ENCODE measurements at places on chromosomes 1 and 21.
A peak's percentile ranks its signal among the peaks of the same experiment; 100 is the strongest.

DNA sequence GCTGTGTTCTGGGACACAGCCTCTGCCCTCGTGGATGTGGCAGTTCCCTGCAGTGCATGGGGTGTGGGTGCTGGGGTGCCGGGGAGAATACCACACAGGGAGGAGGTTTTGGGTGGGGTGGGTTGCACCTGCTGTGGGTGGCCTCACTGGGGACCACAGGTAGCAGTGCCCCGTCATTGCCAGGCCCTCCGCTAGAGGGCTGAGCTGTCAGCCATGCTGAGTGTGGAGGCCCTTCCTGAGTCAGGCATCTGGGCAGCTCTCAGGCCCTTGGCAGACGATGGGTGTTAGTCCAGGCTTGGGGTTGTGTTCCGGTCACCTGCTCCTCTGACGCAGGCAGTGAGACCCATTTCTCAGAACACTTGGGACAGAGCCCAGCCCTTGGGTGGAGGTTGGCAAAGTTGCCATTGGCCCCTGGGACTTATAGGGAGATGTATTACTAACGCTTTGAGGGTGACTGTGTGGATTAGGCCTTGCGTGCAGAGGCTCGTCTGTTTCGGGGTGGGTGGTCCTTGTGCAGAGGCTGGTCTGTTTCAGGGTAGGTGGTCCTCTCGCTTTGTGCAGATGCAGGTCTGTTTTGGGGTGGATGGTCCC lies 23.9 kb downstream of the PCNT start:
- DNase-seq = no peak

DNA sequence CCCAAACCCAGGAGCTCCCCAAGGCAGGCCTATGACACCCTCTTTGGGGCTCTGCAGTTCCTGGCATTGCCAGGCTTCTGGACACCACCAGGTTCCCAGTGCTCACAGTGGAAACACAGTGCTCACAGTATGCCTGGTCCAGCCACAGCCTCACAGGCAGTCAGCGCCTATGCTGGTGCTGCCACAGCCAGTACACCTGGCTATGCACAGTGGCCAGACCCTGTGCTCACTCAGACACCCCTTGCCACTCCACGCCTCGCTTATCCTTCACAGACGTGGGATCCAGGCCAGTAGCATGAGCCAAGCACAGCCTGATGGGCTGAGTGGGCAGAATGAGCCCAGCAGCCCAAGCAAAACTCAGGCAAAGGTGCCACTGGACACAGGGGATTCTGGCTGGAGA lies 579.2 kb upstream of the ADGRL2 start:
- no peak for DNase-seq

- DNase-seq = no peak
Measured at GRCh38 chr1:2494323-2494693, 18.2 kb downstream of the PLCH2 start.

DNA sequence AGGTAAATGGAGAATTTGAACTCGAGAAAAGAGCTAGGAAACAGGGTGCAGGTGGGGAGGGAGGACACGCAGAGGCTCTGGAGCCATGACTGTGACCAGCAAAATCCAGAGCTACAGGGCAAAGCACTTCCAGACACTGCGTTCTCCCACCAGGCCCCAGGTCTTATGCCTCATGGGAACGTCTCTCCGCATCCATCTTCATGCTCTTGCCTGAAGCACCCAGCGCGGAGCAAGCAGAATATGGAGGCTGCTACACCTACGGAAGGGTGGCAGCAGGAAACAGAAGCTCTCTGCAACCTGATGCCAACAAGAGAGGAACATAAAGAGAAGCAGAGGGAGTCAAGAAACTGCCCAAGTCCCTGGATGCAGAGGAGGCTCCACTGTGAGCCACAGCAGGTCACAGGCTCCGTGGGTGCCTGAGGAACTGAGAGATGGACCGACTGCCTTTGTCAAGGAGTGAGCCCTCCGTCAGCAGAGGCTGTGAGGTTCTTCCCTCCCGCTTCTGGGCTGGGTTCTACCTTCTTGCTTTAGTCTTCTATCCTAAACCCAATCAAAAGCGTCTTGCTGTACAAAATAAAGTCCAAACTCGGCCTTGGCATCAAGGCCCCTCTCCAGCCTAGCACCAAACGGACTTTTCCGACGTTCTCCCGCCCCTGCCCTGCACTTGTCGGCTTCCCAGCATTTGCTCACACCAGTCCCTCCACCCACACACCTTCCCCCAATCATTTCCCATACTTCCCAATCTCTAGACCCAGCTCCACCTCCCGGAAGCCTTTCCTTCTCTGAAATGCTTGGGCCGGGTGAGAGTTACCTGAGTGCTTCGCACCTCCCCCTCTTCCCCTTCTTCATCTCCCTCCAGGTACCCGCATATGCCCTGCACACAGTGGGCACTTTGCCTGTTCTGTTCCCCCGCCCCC lies 930 bp downstream of the DHCR24 start:
- no peak for DNase-seq

GRCh38 chr1:30400507-30400906 lies 322.9 kb downstream of the MATN1 start:
- DNase-seq = no peak

- no peak for DNase-seq
Measured at GRCh38 chr1:65615859-65616258, 176.8 kb upstream of the PDE4B start.

GRCh38 chr1:164423136-164423535 lies 135.8 kb upstream of the PBX1 start:
- no peak for DNase-seq

- no peak for DNase-seq
Measured at GRCh38 chr1:25614501-25615171, 2.0 kb upstream of the MAN1C1 start.

- peak; percentile 16 for DNase-seq
Measured at GRCh38 chr1:109906160-109906838, 4.3 kb upstream of the CSF1 start.

DNA sequence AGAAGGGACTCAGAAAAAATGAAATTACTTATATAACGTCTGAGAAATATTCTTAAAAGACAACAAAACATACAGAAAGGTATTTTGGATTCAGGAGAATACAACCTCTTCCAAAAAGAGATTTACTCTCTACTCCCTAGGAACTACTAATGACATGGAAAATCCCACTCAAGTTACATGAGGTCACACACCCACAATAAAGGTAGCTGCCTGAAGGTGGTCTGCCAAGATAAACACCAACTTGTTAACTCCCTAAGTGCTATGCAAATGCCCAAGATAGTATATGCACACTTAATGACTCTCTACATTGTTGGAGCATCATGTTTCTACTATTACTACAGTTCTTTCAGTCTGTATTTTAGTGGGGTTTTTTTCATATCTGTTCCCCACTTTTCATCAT lies 26.5 kb downstream of the RERE start:
- DNase-seq = no peak

DNA sequence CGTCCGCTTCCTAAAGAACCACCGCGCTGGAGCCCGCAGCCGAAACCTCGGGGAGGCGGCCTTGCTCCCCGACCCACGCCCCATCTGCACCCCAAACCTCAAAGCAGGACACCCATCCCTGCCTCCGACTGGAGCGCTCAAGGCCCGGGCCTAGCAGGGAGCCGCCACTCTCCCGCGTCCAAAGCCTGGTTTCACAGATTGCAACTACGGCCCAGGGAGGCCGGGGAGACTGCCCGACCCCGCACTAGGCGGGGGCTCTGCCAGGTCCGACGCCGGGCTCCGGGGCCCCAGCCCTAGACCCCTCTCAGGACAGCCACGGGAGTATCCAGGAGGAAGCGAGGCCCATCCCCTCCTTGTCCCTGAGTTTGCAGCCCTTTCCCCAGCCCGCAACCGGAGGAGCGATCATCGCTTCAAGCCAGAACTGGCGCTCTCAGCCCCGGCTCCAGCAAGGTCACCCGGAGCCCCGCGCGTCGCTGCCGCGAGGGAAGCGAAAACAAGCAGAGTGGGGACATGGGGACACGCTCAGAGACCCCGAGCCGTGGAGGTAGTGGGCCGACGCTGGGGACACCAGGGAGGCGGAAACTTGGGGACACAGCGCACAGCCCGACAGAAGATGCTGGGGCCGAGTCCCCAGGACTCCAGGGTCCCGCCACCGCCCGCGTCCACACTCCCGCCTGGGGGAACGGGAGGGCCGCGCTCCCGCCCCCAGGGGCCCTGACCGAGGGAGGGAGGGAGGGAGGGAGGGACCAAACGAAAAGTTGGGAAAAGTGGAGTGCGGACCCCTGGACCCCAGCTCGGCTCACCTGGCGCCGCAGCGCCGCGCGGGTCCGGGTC lies 433 bp downstream of the TMEM200B start:
- DNase-seq = no peak

DNA sequence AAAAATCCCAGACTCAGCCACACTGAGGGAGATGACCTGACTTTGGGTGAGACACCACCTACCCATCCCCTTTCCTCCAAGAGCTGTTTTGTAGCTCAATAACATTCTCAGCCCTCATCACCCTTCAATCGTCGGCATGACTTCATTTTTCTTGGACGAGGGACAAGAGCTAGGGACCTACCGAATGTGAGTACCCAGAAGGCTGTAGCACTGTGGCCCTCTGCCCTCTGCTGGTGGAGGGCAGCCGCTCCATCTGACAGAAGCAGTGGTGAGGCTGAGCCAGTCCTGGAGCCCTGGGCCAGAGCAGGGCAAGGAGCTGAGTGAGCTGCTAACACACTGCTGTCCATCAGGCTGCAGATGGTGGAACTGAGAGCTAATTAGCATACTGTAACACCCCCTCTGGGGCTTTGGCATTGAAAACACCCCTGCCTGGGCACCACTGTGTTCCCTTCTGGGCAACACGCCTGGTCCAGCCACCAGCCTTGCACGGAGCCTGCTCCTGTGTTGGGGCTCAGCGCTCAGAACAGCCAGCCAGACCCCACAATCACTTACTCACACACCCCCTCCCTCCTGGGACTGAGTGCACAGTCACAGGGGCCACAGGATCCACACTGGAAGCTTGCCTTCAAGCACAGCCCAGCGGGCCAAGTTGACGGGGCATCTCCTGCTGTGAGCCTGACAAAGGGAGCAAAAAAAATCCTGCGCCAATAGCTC lies 18.3 kb upstream of the ALPL start:
- DNase-seq = no peak

DNA sequence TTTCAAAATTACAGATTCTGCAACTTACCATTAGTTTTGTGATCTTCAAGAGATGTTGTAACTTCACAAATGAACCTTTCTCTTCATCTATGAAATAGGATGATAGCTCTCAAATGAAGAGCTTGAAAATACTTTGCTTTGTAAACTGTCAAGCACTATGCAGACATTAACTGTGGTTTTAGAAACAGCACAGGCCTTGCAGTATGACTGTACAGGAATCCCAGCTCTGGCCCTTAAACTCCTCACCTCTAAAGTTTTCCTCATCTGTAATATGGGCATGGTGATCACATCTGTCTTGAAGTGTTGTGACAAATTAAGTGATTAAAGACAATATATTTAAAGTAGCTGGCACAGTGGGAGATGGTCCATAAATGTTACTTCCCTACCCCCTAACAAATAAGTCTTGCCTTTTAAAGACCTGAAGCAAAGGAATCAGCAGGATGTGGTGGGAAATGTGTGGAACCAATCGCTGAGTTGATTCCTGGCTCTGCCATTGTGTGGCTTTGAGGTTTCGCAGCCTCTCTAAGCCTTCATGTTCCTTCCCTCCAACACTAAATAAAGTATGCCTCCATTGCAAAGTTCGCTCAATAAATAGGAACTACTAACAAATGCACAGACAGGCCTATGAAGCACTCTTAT lies 5.5 kb upstream of the PTP4A2 start:
- no peak for DNase-seq
